ENCODE measurements at places on chromosomes 1 and 21. TPM values are rescaled to one million over a fixed set of nuclear protein-coding genes. Genes with fewer than 3 reads are reported as not detected.

Gene GPR89A
- total RNA-seq = 39.9 TPM

Gene CCDC28B
- 0.72 TPM for total RNA-seq

GRCh38 chr1:58251430-58252073 lies 295.0 kb downstream of the OMA1 start:
- DNase-seq = no peak

DNA sequence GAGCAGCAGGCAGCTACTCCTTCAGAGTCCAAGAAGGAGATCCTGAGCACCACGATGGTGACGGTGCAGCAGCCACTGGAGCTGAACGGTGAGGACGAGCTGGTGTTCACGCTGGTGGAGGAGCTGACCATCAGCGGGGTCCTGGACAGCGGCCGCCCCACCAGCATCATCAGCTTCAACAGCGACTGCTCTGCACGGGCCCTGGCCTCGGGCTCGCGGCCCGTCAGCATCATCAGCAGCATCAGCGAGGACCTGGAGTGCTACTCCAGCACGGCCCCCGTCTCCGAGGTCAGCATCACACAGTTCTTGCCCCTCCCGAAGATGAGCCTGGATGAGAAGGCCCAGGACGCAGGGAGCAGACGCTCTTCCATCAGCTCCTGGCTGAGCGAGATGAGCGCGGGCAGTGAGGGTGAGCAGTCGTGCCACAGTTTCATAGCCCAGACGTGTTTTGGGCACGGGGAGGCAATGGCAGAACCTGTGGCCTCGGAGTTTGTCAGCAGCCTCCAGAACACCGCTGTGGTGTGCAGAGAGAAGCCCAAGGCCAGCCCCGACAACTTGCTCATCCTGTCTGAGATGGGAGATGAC lies 531.8 kb downstream of the KIF26B start:
- DNase-seq = no peak
